Neural crest cell (in vitro differentiated cells): ENCODE measurements at places on chromosomes 6 and 20.

DNA sequence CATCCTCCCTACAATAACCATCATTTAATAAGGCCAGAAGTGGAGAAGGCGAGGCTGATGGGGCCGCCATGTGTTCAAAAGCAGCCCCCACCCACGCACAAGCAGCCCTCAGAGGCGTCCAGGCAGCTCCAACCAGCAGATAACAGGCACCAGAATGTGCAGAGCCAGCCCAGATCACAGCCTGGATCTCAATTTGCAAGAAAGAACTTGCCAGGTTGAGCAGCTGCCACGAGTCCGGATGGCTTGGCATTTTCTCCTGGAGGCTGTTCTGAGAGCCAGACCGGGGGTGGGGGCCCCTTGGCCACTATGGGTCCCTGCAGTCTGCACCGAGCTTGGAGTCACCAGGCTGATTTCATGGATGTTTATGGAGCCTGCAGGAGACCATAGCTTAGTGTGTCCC is 338.1 kb downstream of the PREX1 start:
- DNase-seq: no peak

DNA sequence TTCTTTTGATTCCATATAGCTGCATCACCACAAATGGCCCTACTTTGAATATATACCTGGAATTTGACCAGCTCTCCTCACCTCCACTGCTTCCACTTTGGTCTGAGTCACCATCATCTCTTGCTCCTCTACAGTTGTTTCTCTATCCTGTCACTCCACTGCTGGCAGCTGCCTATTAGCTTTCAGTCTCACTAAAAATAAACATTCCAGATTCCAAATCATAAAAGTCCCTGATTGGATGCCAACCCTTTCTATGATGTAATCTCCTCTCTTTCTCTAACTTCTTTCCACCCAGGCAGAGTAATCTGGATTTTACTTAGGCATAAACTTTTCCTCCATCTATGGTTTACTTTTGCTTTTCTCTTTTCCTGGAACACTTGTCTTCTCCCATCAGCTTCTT is 49.1 kb downstream of the RFPL4B start:
- DNase-seq: no peak

- DNase-seq: no peak
Observed at GRCh38 chr6:157943249-157943963, 38.3 kb upstream of the SYNJ2 start.

GRCh38 chr20:42945234-42945994 is 244.3 kb downstream of the PTPRT start:
- no peak for DNase-seq

DNA sequence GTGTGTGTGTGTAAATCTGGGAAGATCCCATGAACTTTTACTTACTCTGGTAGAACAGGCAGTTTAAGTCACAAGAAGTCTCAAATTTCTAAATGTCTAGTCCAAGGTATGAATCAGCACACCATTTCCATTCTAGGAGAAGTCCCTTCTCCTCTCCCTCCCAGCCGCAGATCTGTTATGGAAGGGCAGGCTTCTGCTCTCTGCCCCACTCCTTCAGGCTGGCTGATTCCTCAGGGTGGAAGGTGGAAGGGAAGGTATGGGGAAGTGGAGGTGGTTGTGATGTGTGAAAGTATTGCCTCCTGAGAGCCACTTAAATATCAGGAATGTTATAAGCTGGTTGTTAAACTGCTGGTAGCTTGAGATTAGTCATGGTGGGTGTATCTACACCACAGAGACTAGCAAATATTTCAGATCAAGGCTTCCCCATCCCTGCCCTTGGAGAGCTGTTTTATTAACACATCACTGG is 44.5 kb upstream of the LAMA4 start:
- no peak for DNase-seq

- DNase-seq: no peak
Observed at GRCh38 chr20:59399426-59400099, 99.2 kb downstream of the EDN3 start.

- peak; percentile 83 for DNase-seq
Observed at GRCh38 chr20:354298-354977, 7.5 kb downstream of the NRSN2 start.

GRCh38 chr6:119683671-119684070 is 334.1 kb upstream of the MAN1A1 start:
- no peak for DNase-seq

- no peak for DNase-seq
Observed at GRCh38 chr20:19971116-19971515, 46.0 kb upstream of the NAA20 start.

- DNase-seq: no peak
Observed at GRCh38 chr6:149608381-149608982, 40.0 kb downstream of the KATNA1 start.

- peak; percentile 57 for DNase-seq
Observed at GRCh38 chr20:49964964-49965780, 17.6 kb upstream of the SNAI1 start.

GRCh38 chr6:159002432-159003155 is 2.6 kb upstream of the RSPH3 start:
- DNase-seq: no peak

DNA sequence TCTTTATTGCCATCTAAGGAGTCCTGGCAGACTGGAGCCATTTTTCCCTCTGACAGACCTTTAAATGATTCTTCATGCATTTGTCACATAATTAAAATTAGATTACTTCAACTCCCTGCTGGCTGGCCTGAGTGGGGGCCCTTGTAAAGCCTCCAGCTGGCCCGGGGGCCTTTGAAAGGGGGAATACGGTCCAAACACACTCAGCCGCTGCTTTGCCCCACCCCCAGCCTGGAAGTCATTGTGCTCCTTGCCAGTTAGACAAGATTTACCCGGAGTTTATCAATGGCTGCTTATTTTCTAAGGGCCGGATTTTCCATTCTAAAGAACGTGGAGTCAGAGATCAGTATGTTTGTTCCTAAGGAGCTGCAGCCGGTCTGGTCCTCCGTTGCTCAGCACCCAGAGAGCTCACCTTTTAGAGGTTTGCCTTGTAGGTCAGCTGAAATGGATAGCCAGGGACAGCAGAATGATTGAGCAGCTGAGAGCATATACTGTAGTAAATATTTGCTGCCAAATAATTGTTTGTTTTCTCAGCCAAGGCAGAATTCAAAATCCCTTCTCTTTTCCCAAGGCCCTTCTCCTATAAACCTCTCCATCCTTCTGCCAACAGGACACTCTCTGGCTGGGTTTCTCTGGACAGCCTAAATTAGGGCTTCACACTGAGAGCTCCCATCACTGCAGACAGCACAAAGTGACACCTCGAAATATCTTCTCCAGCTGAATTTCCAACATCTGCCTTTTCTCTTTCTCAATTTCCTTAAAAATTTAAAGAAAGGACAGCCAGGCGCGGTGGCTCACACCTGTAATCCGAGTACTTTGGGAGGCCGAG is 68.4 kb upstream of the RBM24 start:
- DNase-seq: peak; percentile 24

- DNase-seq: no peak
Observed at GRCh38 chr6:157560691-157561413, 179.9 kb downstream of the ZDHHC14 start.

- DNase-seq: no peak
Observed at GRCh38 chr6:14863902-14864850, 381.7 kb upstream of the JARID2 start.

GRCh38 chr6:105596284-105596755 is 193.4 kb upstream of the PREP start:
- no peak for DNase-seq

GRCh38 chr20:37316116-37316774 is 26.8 kb downstream of the MANBAL start:
- DNase-seq: no peak

- no peak for DNase-seq
Observed at GRCh38 chr6:42783876-42784642, 2.2 kb downstream of the BICRAL start.

DNA sequence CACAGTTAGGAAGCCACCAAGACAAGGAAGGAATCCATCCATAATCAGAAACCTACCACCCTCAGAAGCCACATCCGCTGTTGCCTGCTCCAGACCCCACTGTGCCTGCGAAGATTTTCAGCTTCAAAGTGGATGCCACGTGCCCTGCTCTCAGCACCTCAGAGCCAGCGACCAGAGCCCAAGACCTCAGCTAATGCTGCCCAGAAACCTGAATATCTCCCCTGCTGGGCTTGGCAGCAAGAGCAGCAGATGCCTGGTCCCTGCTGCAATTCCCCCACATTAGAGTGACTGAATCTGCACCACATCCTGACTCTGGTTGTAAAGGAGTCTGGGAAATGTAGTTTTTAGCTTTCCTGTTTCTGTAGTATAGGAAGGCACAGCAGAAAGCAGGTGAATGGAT is 10.7 kb upstream of the ULBP3 start:
- DNase-seq: no peak

DNA sequence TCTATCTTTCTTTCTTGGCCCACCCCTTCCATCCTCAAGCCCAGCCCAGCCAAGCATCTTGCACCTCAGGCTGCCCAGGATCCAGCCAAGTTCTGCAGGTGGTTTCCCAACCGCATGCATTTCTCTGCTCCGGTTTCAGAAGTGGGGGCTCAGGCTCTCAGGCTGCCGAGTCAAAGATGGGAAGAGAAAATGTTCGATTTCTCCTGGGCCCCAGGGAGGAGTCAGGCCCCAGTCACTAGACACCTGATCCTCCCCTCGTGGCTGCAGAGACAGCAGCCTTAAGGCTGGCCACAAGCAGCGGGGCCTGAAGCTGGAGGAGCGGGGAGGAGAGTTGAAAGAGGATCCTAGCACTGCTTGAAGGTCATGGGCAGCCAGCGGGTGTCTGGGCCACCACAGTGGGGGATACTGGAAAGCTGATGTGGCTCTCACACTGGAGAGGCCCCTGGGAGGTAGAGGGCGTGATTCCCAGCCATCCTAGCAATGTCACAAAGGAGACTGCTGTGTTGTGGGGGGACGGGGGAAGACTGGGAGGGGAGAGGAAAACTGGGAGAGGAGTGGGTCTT is 42.2 kb upstream of the ZFAND3 start:
- DNase-seq: no peak

DNA sequence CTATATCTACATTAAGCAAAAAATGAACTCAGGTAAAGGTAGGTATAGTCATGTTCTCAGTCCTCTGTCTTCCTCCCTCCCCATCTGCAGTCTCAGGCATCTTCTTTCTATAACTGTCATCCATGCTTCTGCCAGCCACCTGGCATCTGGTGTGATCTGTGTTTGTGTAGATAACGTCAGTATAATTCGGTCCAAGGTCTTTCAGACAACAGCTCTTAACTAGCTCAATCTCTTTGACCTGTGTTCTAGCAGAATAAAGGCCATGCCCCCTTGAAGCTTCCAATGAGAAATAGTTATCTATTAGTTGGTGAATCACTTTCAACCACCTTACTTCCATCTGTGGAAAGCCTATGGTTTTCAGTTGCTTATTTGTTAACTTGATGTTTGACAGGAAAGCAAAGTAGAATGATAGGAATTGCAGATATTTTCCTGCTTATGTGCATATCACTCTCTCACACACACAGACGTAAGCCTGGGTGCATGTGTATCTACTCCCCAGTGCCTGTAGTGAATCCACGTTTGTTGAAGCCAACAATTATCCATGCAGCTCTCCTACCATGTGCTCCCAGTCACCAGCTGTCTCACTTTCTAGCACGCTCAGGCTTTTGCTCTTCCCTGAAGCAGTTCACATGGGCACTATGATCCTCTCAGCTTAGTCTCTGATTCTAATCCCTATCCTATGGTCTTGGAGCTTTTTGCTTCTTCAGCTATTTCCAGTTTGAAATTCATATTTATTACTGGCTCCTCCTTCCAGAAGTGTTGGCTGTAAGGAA is 433.7 kb upstream of the MANEA start:
- no peak for DNase-seq

GRCh38 chr20:23331450-23332350 is 18.9 kb upstream of the NXT1 start:
- DNase-seq: no peak

DNA sequence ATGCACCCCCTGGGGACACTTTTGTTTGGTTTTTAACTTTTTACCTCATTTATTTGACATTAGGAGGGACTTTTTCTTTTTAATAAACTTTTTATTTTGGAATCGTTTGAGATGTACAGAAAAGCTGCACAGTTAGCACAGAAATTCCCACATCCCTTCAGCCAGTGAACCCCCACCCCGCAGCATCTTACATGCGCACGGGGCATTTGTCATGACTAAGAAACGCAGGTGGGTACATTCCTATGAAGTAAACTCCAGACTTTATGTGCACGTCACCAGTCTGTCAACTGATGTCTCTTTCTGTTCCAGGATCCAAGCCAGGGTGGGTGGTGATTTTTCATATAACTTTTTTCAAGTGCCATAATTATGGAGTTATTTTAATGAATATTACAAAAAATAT is 4.9 kb upstream of the ZNF831 start:
- DNase-seq: no peak

DNA sequence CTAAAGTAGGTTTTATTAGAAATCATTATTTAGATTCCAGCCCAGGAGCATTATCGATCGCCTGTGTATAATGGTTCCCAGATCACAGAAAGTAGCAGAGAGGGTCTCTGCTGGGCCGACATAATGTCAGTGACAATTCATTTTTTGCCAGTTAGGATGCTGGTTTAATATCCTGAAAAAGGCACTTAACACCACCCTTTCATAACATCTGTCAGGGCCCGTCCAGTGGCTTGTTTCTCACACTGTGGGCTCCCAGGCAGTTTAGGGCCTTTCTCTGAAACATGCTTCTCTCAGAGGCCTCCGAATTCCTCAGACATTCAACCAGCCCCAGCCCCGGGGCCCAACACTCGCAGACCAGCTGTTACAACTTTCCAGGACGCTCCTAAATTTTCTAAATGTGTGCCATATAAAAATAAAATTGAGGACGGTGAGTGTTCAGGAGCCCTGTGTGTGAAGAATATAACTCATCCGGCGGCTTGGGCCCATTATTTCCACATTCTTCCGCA is 108.6 kb upstream of the EYA4 start:
- no peak for DNase-seq

- DNase-seq: no peak
Observed at GRCh38 chr6:747921-748320, 55.0 kb upstream of the EXOC2 start.

DNA sequence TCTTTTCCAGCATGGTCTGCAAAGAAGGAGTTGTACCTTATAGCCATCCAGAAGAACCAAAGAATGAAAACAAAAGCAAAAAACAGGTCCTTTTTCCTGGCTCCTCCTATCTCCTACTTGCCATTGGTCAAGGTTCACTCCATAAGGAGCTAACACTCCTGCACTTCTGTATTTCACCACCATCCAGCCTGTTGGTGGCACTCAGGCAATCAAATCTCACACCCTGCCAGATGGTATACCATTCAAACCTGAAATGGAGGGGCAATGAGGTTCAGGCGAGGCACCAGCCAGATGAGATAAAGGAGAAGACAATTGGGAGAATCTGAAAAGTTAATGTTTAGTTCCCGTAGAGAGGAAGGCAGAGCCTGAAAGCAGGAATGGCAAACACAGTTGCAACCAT is 203.8 kb downstream of the ALDH8A1 start:
- DNase-seq: no peak
